ENCODE measurements at places on chromosomes 3 and 15. TPM values are rescaled to one million over a fixed set of nuclear protein-coding genes. Genes with fewer than 3 reads are reported as not detected.

CDHR4 gene
- total RNA-seq = 0.17 TPM

DNA sequence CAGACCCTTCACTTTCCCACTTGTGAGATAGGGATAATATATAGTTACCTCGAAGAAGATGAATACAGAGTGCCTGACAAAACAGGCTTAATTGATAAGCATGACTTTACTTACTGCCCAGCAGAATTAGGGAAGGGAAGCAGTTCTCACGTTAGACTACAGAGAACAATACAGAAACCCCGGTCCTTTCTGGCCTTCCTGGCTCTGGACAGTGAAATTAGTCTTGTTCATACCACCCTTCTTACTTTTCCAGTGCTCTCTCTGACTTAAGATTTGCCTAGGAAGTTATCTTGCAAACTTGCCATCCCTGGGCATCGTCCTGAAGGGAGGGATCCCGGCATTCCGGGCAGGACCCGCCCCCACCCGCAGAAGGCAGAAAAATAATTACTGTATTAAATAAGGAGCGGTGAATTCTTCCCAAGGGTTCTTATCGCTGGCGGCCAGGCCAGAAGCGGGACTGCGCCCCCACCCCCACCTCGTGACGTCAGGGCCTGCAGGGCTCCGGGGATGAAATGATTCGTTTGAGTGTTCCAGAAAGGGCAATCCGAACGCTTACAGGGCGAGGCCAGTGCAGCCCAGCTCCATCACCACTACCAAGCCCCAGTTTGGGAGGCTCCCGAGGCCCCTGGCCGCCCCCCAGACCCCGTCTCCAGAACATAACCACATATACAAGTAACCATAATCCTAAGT, 8.4 kb downstream of the SOX2 start:
- peaks cover 85% of the 10 kb centered on the region for H3K4me1 ChIP-seq
- H3K36me3 ChIP-seq = peaks cover 11% of the 10 kb centered on the region
- no peak for DNase-seq
- H3K27me3 ChIP-seq = peaks cover 17% of the 10 kb centered on the region

NUSAP1 gene
- 138 TPM for total RNA-seq

DNA sequence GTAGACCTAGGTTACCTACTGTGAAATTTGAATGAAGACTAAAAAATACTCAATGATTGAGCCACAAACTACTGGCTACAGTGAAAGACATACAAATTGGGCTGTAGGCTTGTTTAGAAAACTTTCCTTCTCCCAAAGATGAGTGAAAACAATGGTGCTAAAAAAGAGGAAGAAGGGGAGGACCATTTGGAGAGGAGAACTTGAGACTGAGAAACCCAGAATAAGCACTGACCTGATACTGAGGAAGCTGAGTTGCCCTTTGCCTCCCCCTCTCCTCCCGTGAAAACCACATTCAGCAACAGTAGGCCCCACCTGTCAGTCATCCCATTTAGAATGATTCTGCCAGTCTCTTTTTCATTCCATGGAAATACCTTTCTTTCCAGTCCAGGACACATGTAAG, 484.0 kb upstream of the TGFBR2 start:
- no peak for DNase-seq
- no peak overlapping the region for H3K27ac ChIP-seq
- H3K36me3 ChIP-seq = no peaks in the 10 kb centered on the region
- H3K4me1 ChIP-seq = peaks cover 13% of the 10 kb centered on the region

- H3K4me1 ChIP-seq = peaks cover 14% of the 10 kb centered on the region
- DNase-seq = no peak
- H3K27me3 ChIP-seq = peaks cover 2% of the 10 kb centered on the region
- H3K27ac ChIP-seq = no peak overlapping the region
- H3K4me3 ChIP-seq = no peak overlapping the region
These were observed 6.9 kb downstream of the GLCE start for GRCh38 chr15:69167218-69167846.

All from WTC11 (cell line).